ENCODE measurements at places on chromosomes 13 and 19.

- DNase-seq, result no peak
- H3K4me3 ChIP-seq, result no peak overlapping the region
- H3K27ac ChIP-seq, result no peak overlapping the region
These were observed 375.7 kb downstream of the FOXO1 start for GRCh38 chr13:40290758-40291157.

- peak overlapping the region; percentile 87 for H3K27ac ChIP-seq
- H3K36me3 ChIP-seq, result peaks cover 8% of the 10 kb centered on the region
- no peaks in the 10 kb centered on the region for H3K27me3 ChIP-seq
- peak overlapping the region; percentile 77 for H3K4me3 ChIP-seq
These were observed 1.3 kb downstream of the HMG20B start for GRCh38 chr19:3573858-3574637.

DNA sequence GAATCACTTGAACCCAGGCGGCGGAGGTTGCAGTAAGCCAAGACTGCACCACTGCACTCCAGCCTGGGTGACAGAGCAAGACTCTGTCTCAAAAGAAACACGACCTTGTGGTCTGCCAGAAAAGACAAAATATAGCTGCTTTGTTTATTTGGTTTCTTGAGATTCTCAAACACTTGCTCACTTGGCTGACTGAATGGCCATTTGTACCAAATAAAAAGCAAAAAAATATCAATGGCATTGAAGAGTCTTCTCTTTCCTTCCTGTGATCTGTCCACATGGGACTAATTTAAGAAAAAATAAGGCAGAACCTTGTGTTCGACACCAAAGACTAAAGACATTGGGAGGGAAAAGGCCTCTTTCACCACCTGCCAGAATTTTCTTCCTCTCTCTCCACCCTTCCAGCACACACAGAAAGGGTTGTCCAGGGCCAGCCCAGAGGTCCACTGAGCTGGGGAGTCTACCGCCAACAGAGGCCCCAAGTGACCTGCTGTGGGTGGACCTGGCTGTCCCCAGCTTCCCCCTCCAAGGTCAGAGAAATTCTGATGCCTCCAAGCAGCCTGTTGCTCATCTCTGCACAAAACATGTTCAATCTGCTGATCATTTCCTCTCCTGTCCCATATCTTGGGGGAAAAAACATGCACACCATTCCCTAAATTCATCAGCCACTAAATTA is 5.9 kb downstream of the BRME1 start:
- DNase-seq, result no peak
- peaks cover 9% of the 10 kb centered on the region for H3K4me1 ChIP-seq
- no peaks in the 10 kb centered on the region for H3K27me3 ChIP-seq
- no peaks in the 10 kb centered on the region for H3K36me3 ChIP-seq
- H3K4me3 ChIP-seq, result no peak overlapping the region

- no peaks in the 10 kb centered on the region for H3K4me1 ChIP-seq
- no peaks in the 10 kb centered on the region for H3K36me3 ChIP-seq
- no peak overlapping the region for H3K27ac ChIP-seq
- H3K4me3 ChIP-seq, result no peak overlapping the region
These were observed 35.5 kb upstream of the ANKRD10 start for GRCh38 chr13:110950356-110950755.

DNA sequence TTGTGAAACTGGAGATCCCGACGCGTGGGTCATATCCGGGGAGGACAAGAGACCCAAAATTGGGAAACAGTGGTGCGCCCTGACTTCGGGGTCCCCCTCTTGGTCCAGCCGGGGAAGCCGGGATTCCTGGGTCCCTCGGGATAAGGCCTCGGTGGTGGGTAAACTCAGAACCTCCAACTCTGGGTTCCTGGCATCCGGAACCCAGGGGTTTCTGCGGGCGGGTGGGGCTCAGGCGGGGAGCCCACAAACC is 688 bp downstream of the ZFP36 start:
- DNase-seq, result no peak
- H3K4me3 ChIP-seq, result peak overlapping the region; percentile 91
- H3K27ac ChIP-seq, result peak overlapping the region; percentile 100
- H3K36me3 ChIP-seq, result peaks cover 6% of the 10 kb centered on the region
- H3K4me1 ChIP-seq, result peaks cover 36% of the 10 kb centered on the region

DNA sequence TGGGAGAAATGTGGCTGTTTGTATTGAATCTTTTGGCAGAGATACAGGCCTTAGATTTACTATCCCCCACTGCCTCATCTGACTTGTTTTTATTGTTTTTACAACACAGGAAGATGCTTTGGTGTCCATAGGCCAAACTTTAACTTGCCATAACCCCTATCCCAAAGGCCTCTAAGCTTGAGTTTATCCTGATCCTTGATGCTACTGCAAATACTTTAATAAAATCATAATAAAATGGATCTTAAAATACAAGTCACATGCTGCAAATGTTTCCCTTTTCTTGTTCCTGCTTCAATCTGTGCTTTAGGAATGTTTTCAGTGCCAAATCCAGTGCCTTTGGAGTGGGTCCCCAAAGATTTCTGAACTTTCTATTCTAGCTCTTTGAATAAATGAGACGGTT is 770.6 kb downstream of the DACH1 start:
- no peak overlapping the region for H3K27ac ChIP-seq
- H3K27me3 ChIP-seq, result no peaks in the 10 kb centered on the region
- no peak for DNase-seq
- H3K4me3 ChIP-seq, result no peak overlapping the region

GRCh38 chr19:2050349-2050990 is 574 bp downstream of the MKNK2 start:
- no peaks in the 10 kb centered on the region for H3K27me3 ChIP-seq
- H3K36me3 ChIP-seq, result no peaks in the 10 kb centered on the region
- peak overlapping the region; percentile 87 for H3K4me3 ChIP-seq
- H3K27ac ChIP-seq, result peak overlapping the region; percentile 82
- peaks cover 53% of the 10 kb centered on the region for H3K4me1 ChIP-seq

DNA sequence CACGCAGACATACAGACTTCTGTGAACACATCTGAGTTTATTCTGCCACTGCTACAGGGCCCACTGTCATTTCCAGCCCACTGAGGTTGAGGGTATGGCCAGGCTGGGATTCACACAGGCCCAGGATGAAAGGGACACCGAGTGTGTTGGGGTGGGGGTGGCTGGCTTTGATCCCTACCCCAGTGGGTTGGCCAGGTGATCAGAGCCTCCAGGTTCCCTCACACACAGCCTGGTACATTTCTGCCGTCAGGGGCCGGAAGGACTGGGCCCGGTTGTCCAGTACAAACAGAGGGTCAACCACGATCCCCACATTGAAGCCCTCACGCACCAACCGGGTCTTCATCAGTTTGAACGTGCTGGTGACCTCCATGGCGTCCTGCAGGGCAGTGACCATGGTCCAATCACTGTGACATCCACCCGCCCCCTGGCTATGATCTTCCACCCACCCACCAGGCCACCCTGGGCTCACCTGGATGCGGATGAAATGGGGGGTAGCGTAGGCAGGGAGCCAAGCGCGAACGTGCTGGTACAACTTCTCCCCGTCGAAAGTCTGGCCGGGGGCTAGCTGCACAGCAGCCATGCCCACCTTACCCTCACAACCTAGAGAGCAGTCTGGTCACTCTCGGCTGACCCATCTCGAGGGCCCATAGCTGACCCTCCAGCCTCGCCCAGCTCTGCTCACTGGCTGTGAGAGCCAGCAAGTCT is 13.3 kb downstream of the SLC27A5 start:
- H3K27ac ChIP-seq, result peak overlapping the region; percentile 97
- peak overlapping the region; percentile 96 for H3K4me3 ChIP-seq
- peaks cover 18% of the 10 kb centered on the region for H3K4me1 ChIP-seq
- H3K36me3 ChIP-seq, result no peaks in the 10 kb centered on the region
- H3K27me3 ChIP-seq, result no peaks in the 10 kb centered on the region

- peaks cover 90% of the 10 kb centered on the region for H3K4me1 ChIP-seq
- H3K27ac ChIP-seq, result peak overlapping the region; percentile 49
- no peak overlapping the region for H3K4me3 ChIP-seq
These were observed 26.3 kb downstream of the EPS15L1 start for GRCh38 chr19:16445238-16446107.

DNA sequence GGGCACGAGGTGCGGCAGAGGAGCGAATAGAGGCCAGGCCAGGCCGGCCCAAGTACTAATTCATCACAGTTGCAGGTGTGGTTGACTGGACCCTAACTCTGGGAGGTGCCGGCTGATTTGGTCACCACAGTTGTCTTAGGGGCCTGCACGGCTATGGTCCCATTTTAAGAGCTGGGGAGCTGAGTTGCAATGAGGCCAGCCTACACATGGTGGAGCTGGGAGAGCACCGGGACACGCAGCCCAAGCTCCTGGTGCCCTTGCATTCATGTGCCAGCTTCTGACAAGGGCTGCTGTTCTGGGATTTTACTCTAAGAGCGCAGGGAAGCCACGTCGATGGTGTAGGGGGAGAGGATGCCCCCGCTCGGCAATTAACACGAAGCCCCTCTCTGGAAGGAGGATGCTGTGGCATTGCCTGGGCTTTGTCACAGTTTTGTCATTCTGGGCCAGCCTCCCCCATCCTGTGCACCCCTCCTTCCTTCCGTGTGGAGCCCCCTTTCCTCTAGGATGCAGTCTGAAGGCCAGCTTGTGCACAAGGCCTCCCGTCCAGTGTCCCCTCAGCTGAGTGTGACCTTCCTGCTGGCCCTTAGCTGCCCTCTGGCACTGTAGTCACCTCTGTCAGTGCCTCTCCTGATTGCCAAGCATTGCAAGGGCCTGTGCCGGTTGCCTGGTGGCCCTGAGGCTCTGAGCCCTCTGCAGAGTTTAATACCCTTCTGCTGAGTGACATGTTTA is 109.4 kb upstream of the C1QTNF9B start:
- H3K27me3 ChIP-seq, result peaks cover 2% of the 10 kb centered on the region
- DNase-seq, result no peak
- no peak overlapping the region for H3K4me3 ChIP-seq
- H3K4me1 ChIP-seq, result no peaks in the 10 kb centered on the region

- no peak for DNase-seq
- H3K4me1 ChIP-seq, result peaks cover 6% of the 10 kb centered on the region
- H3K27ac ChIP-seq, result no peak overlapping the region
- peaks cover 20% of the 10 kb centered on the region for H3K36me3 ChIP-seq
- H3K27me3 ChIP-seq, result no peaks in the 10 kb centered on the region
These were observed 130.5 kb downstream of the PAN3 start for GRCh38 chr13:28268800-28269223.

DNA sequence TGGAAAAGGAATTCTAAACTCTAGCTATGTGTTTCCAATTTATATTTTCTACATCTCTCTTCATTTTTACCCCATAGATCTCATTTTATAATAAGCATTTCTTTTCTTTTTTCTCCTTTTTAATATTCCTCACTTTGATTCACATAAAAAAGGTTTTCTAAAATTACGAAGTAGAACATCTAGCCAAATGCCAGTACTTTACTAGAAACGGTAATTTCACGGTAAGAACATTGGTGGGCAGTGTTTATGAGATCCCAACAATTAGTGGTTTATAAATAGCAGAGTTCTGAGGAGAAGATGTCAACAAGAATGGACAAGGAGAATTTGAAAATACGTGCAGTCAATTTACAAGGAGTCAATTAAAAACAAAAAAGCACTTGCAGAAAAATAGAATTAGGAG is 94.8 kb downstream of the PCDH9 start:
- no peak overlapping the region for H3K27ac ChIP-seq
- no peaks in the 10 kb centered on the region for H3K27me3 ChIP-seq
- no peaks in the 10 kb centered on the region for H3K36me3 ChIP-seq
- no peaks in the 10 kb centered on the region for H3K4me1 ChIP-seq
- no peak for DNase-seq

DNA sequence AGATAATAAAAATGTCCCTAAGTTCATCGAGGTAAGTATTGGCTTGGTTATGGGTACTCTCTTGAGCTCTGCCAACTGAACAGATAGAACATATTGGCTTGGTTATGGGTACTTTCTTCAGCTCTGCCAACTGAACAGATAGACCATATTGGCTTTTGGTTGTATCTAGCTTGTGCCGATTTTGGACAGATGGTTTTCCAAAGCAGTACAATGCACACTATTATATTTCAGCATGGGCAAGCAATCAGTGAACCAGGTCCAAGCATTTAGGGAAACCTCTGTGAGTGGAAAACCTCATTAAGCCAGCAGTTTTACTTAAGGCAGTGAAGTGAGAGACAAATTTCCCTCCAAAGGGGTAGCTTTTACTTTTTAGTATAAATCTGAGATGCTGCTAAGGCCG is 1440.5 kb upstream of the SPRY2 start:
- DNase-seq, result no peak
- no peaks in the 10 kb centered on the region for H3K27me3 ChIP-seq
- H3K4me1 ChIP-seq, result no peaks in the 10 kb centered on the region
- no peak overlapping the region for H3K27ac ChIP-seq
- H3K4me3 ChIP-seq, result no peak overlapping the region

- DNase-seq, result no peak
- H3K27me3 ChIP-seq, result no peaks in the 10 kb centered on the region
- peak overlapping the region; percentile 11 for H3K27ac ChIP-seq
- H3K4me1 ChIP-seq, result peaks cover 9% of the 10 kb centered on the region
- H3K36me3 ChIP-seq, result no peaks in the 10 kb centered on the region
These were observed 15.3 kb upstream of the ARHGEF18 start for GRCh38 chr19:7333198-7334118.

GRCh38 chr13:36998624-36999041 is 507 bp downstream of the ALG5 start:
- H3K4me1 ChIP-seq, result peaks cover 22% of the 10 kb centered on the region
- peak; percentile 63 for DNase-seq
- H3K4me3 ChIP-seq, result peak overlapping the region; percentile 99
- H3K27ac ChIP-seq, result peak overlapping the region; percentile 100
- H3K36me3 ChIP-seq, result no peaks in the 10 kb centered on the region

DNA sequence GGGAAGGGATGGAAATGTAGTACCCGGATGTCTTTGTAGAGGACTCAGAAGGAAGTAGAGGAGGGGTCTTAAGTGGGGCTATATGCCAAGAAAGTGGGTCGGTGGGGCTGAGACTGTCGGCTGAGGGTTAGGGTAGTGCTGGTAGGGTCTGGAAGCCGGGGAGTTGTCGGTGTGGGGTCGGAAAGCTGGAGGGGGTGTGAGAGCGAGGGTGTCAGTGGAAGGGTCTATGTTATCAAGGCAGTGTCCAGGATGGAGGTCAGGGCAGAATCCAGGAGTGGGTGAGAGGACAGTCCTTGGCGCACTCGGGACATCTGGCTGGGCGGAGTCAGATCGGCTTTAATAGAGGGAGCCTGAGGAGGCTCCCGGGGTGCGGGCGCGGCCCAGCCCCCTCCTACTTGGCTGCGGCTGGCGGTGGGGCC is 1.7 kb downstream of the HSPB6 start:
- H3K27ac ChIP-seq, result no peak overlapping the region
- DNase-seq, result no peak
- H3K27me3 ChIP-seq, result peaks cover 12% of the 10 kb centered on the region
- peaks cover 16% of the 10 kb centered on the region for H3K4me1 ChIP-seq

- H3K4me1 ChIP-seq, result peaks cover 20% of the 10 kb centered on the region
- no peak overlapping the region for H3K27ac ChIP-seq
- no peaks in the 10 kb centered on the region for H3K36me3 ChIP-seq
- peak; percentile 0 for DNase-seq
These were observed 8.1 kb downstream of the ERFL start for GRCh38 chr19:41919948-41920712.

DNA sequence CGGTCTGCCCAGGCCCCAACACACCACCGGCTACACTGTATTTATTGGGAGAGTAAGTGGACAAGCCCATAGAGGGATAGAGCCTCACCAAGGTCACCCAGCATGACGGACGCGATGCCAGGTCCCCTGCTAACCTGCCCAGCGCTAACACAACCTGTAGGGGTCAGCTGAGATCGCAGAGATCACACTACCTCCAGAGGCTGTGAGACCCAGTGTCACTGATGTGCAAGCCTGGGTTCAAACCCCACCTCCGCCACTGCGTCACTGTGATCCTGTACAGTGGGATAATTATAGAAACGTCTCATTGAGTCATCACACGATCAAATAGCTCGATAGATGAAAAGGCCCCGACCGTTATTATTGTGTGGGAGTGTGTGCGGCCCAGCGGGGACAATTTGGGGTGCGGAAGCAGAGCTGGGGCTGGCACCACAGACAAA is 10.6 kb upstream of the TLE2 start:
- no peaks in the 10 kb centered on the region for H3K36me3 ChIP-seq
- no peaks in the 10 kb centered on the region for H3K27me3 ChIP-seq
- no peak for DNase-seq
- H3K4me3 ChIP-seq, result no peak overlapping the region
- peaks cover 23% of the 10 kb centered on the region for H3K4me1 ChIP-seq

Data from naive thymus-derived CD8-positive, alpha-beta T cell (primary cell).